Stimulated activated CD8-positive, alpha-beta memory T cell treated with anti-CD3 and anti-CD28 coated beads, Interleukin-7, amount 100 ng/mL, for 1 hour (primary cell): ENCODE measurements at places on chromosomes 1 and 21.

DNA sequence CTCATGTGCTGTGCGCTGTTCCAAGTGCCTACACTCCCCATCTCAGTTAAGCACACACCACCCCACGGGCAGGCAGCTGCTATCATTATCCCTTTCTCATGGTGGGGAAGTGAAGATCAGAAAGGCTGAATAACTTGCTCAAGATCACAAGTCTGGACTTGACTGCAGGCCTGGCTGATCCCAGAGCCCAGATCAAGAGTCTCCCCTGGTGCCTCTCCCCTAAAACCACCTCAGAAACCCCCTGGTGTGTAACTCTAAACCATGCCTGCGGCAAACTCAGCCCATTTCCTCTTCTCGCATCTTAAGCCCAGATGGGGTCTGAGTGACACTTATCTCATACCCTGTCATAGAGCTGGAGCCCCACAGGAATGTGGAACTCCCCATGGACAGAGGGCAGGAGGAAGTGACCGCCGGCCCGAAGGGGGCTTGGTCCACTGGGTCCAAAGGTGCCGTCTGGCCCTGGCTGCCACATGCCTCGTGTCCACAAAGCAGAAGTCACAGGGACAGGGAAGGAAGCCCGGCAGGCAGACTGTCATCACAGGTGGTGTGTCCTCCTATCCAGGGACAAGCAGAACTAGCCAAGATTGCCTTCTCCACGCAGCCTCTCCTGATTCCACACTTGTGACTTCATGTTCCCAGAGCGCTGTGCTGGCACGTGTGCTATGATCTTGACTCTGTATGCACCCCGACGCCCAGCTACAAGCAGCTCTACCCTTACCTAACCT lies 92.1 kb downstream of the SYF2 start:
- DNase-seq, result no peak

DNA sequence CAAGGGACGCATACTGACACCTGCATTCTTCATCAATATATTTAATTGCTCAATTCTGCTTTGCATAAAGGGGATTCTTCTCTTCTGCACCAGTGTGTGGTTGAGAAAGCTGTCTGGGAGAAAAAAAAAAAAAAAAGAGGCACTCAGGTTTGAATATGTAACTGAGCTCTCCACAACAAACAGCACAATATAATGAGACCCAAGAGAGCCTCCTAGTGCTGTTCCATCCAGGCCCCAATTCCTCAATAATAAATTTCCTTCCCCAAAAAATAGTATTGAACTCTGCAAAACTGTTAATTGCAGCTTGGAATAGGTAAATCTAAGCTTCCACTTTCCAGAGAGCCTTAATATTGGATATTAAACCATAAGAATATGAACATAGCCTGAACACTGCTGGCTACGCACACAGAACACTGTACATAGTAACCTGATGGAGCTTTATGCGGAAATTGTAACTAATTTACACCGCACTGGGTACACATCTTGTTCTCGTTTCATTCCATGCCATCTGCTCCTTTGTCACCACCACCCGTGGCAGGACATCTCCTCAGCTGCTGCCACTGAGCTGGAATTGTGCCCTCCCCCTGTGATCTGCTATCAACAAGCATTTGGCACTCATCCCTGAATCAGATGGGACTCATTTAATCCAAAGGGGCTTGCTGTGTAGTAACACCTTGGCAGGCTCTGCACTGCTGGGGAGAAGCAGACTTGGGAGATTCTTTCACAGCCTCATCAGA lies 272.0 kb downstream of the HHIPL2 start:
- DNase-seq, result no peak

- DNase-seq, result no peak
These were observed 41.9 kb upstream of the FCRL4 start for GRCh38 chr1:157639800-157640199.

DNA sequence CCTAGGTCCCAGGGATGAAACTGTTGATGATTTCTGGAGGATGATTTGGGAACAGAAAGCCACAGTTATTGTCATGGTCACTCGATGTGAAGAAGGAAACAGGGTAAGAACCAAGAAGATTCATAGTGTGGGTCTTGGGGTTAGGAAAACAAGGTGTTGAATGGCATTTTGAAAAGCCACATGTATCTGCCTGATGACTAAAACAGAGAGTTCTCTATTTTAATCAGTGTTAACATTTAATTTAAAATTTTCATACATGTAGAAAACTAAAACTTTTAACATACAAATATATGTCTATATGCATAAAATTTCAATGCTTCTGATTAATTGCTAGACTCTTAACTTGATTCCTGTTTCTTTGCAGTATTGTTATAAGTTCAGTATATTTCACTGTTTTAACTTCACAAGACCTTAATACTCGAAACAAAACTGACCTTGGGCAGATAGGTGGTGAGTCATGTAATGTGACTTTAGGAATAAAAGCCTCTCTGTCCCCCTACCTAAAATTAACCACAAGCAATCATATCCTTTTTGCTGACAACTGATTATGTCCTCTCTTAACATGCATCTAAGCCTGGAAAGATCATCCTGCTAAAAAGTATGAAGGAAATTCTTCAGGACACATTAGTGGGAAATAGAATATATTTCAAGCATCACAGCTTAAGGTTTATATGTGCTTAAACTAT lies 95.6 kb downstream of the PTPRC start:
- DNase-seq, result no peak

DNA sequence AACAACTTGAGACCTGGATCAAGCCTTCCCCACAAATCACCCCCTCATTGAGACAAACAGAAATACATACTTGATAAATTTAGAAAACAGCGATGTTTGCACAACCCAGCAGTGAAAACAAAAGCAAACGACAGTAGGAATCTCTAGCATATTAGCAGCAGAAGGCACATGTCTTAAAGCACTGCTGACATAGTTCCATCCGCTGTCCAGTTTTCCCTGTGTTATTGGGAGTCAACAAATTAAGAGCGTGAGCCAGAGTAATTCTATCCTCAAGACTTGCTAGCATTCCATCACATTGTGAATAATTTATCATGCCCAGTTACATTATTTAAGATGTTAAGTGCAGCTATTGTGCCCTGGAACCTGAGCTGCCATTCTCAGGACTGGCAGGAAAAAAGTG lies 55.3 kb downstream of the IGSF5 start:
- no peak for DNase-seq

- DNase-seq, result no peak
These were observed 23.1 kb downstream of the LGR6 start for GRCh38 chr1:202216691-202217090.

DNA sequence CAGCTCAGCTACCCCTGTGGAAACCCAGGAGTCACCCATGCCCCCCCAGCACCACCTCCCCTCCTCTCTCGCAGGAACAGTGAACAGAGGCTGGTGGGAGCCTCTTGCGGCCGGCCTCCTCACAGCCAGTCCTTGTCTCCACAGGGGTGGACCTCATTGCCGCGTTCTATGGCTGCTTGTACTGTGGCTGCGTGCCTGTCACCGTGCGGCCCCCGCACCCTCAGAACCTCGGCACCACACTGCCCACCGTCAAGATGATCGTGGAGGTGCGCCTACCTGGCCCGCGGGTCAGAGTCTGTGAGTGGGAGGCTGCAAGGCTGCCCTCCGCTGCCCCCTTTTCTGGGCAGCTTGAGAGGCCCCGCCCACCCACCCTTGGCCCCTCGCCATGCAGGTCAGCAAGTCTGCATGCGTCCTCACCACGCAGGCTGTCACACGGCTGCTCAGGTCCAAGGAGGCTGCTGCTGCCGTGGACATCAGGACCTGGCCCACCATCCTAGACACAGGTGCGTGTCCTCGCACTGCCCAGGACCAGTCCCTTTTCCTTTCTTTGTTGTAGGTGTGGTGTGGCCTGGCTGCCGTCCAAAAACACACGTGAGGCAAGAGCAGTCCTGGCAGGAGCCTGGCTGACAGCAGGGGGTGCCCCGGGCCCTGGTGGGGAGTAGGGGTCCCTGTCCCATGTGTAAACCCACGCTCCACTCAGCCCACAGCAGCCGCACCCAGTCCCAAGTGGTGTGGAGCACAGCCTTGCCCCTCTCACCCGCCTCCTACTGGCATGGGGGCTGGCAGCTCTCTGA lies 50.3 kb downstream of the S100B start:
- DNase-seq, result no peak

- DNase-seq, result peak; percentile 47
These were observed 22.9 kb downstream of the KCNA10 start for GRCh38 chr1:110495926-110496600.

- DNase-seq, result no peak
These were observed 687 bp upstream of the ERI3 start for GRCh38 chr1:44355582-44356305.

- DNase-seq, result no peak
These were observed 30.1 kb upstream of the ARHGEF10L start for GRCh38 chr1:17509363-17509762.

GRCh38 chr1:10541286-10541685 lies 66.5 kb downstream of the PEX14 start:
- DNase-seq, result no peak

GRCh38 chr1:22236166-22236565 lies 93.3 kb upstream of the WNT4 start:
- no peak for DNase-seq

DNA sequence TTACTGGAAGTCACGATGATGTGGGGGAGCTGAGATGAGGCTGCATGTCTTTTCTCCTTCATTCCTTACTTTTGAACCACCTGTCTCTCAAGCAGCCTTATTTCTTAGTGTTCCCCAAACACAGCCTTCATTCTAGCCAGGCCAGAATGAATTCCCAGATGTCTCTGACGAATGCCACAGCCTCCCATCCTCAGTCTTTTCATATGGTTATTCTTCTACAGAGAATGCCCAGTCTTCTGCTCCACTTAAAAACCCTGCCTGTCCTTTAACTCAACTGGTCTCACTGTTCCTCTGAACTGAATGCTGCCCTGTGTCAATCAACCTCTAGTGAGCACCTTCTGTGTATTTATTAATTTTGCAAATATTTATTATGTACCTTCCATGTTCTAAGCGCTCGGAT lies 156.2 kb downstream of the PLA2G4A start:
- no peak for DNase-seq

- no peak for DNase-seq
These were observed 349.1 kb upstream of the FMN2 start for GRCh38 chr1:239742416-239743109.

DNA sequence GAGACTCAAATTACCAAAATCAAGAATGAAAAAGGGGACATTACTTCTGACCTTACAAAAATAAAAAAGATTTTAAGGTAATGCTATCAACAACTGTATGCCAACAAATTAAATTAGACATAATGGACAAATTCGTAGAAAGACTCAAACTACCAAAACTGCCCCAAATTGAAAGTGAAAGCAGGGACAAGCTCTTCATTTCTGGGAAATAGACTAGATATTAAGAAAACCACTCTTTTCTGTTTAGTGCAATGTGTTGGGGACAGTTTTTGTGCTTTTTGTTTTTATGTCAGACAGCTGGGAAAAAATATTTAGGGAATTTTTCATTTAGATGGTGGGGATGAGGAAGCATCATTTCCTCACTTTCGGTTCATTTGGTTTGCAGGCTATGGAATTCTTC lies 4.9 kb upstream of the GBP1 start:
- DNase-seq, result no peak

DNA sequence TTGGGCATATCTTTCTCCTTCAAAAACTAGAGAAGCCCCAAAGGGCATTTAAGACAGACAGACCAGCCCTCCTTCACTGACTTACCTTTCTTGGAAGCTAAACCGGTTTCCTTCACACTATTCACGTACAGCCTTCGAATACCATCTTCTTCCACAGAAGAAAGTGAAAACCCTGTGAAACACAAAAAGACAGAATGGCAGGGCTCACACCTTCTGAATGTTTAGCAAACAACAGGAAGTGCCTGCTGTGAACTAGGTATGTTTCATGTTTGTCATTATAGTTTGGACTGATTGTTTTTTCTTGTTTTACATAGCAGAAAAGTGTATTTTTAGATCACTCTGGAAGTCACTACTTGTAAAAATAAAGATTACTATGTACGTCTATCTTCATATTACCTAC lies 148.6 kb upstream of the KRTAP19-8 start:
- DNase-seq, result no peak

DNA sequence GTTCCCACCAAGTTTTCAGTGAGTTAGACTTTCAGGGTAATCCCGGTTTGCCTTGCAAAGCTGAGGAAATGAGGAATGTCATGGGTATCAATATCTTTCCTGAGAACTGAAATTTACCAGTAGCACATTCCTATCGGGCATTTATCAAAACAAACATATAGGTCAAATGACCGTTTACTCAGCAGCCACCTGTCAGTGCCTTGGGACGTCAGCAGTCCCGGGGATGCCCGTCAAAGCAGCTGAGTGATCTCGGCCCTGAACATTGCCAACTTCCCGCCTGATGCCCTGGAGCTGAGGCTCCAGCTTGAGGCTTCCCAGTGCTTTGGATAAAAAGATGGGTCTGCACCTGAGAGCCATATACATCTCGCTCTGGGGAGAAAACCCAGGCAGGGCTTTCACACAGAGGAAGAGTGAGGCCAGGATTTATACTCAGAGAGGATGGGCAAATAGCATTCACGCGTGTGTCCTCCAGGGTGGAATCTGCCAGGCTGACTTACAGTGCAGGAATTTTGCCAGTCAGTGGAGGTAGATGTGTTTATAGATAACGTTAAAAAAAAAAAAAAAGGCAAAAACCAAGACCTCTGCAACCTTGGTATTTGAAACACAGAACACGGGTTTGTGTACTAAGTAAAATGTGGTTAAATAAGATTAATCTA lies 435.7 kb upstream of the VAMP3 start:
- DNase-seq, result no peak

- DNase-seq, result no peak
These were observed 27.8 kb downstream of the FNBP1L start for GRCh38 chr1:93475681-93476080.

DNA sequence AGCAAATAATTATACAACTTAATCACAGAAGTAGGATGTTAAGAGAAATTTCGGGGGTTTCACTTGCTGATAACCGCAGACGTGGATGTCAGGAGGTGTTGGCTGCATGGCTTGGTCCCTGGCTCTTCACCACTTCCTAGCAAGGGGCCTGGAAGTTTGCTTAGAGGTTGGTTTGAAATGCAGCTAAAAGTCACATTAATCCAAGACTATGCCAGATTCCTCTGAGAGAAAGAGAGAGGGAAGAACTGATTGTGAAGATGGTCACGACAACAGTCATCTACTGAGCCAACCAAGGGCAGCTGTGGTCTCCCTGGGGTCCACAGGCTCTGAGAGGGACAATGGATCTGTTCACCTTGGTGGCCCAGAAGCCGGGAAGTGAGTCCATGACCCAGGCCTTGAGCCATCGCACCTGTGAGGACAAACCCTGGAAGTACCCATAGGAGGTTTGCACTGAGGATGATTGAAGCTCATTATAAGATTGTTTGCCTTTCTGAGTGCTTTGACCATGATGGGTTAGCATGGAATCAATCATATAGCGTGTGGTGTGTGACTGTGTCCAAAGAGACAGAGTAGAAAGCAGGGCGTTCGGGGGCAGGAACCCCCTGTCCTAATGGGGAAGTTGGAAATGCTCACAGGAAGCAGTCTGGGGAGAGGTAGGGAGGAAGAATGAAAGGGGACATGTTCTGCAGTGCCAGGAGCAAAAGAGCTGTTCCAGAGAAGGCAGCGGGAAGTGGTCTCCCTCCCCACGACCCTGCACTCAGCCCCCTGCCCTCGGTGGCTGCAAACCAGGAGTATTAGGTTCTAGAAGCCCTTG lies 47.1 kb downstream of the UMODL1 start:
- DNase-seq, result no peak

- DNase-seq, result no peak
These were observed 75.0 kb upstream of the DPT start for GRCh38 chr1:168803806-168804510.
